Activated CD8-positive, alpha-beta T cell treated with anti-CD3 and anti-CD28 coated beads for 36 hours (primary cell): ENCODE measurements at places on chromosomes 11 and 22. TPM values are rescaled to one million over a fixed set of nuclear protein-coding genes. Genes with fewer than 3 reads are reported as not detected.

Gene ZBTB16
- 9.5 TPM for total RNA-seq

GRCh38 chr11:134742224-134742612 lies 330.2 kb upstream of the B3GAT1 start:
- peak; percentile 30 for DNase-seq

DNA sequence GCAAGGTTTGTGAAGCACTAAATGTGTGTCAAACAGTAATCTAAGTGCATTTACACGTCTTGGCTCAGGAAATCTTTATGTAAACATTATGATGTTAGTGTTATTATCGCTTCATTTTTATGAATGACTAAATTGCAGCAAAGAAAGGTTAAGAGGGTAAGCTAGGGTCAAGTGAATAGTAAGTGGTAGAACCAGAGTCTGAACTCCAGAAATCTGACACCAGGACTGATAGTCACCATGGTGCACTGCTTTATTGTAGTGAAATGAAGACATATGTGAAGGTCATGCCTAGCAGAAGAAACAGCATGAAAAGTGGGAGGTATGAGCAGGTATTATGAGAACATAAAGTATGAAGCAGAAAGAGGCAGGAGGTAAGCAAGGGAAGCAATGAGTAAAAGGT lies 368.7 kb upstream of the TENM4 start:
- DNase-seq: no peak

DNA sequence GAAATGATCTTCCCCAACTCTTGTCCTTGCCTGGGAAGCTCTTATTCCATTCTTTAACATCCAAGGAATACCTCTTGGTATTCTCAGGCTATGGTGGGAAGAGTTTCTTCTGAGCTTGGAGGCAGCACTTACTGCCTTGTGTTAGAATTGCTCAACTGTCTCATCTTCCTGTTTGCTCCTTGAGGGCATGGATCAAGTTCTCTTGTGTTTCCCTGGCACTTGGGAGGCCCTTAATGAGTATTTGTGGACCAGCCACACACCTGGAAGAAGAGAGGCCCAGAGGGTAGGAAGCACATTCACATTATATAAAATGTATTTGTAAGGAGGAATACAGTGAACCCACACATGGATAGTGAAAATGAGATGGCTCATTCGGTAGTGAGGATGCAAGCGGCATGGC lies 3.4 kb upstream of the SORL1-AS1 start:
- no peak for DNase-seq

Gene LPXN
- 139 TPM for total RNA-seq
